ENCODE measurements at places on chromosomes 16 and 17.

- peak; percentile 79 for DNase-seq
Measured at GRCh38 chr17:5191541-5192417, at the start of gene ZNF594. ZNF594 (minus strand) TSS chr17:5191868; CDS start chr17:5184256, 7,612 bp downstream.

- no peak for DNase-seq
Measured at GRCh38 chr16:17439580-17439979, 31.2 kb downstream of the XYLT1 start.

DNA sequence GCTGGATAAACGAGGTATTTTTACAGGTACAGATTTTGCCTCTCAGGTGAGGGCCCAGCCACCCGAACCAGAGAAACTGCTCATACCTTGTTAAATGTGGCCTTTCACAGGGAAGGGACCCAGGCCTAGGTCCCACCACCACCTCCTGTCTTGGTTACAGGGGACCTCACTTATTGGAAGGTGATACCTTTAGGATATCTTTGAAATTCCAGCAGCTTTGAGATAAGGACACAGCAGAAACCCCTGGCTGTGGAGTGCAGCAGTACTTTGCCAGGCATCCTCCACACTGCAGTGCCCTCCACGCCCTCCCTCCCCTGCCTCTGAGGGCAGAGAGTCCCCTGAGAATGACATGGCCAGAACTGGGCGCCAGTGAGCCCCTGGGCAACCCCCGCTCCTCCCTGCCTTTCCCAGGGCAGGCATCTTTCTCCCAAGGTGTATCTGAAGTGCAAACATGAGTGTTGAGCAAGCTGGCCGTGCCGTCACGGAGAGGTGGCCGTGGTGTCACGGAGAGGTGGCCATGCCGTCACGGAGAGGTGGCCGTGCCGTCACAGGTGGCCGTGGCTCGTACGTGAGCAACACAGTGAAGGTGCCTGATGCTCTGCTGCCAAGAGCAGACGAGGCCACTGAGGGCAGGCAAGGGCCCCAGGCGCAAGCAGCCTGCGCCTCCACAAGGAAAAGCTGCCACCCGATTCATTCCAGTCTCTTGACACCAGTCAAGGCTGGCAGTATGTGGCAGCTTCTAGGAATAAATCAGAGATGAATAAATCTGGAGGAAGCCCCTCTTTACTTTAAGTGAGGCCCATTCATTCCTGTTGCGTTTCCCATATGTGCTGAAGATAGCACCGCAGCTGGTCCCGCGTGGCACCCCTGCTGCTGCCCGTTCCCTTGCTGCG is 134.5 kb upstream of the CHMP6 start:
- DNase-seq = no peak

- no peak for DNase-seq
Measured at GRCh38 chr17:50499721-50500120, 8.5 kb upstream of the MYCBPAP start.

- peak; percentile 97 for DNase-seq
Measured at GRCh38 chr16:27181019-27181790, 22.1 kb upstream of the KDM8 start.

DNA sequence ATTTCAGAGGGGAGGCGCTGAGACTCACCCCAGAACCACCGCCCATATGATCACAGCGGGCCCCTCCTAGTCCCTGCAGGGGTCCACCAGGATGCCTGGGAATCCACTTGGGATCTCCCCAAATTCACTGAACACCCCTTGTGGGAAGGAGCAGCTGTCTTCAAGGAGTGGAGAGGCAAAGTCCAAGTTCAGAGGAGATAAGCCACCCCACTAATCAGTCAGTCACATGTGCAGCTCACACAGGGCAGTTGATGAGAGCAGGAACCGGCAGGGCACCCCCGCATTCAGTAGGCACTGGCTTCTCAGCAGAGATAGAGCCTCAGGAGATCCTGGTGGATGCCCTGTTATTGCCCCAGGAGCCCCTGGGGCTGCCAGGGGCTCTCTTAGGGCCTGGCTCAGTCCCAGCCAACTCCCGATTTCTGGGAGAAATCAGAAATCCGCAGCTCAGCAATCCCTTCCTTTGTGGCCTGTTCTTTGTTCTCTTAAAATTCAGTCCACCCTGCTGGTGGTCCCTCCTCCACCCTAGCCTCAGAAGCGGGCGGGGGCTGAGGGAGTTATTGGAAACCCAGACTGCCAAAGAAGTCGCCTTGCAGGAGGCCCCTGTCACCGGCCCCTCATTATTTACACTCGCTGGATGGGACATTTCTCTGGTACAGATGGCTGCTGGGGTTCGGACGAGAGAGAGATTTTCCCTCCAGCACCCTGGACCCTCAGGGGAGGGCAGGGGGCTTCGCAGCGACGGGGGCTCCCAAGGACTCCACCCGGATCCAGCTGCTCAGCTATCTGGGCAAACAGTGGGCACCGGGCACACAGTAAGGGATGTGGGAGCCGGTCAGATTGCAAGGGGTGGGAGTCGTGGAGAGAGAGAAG is 1.8 kb downstream of the CDC42EP4 start:
- DNase-seq = no peak

DNA sequence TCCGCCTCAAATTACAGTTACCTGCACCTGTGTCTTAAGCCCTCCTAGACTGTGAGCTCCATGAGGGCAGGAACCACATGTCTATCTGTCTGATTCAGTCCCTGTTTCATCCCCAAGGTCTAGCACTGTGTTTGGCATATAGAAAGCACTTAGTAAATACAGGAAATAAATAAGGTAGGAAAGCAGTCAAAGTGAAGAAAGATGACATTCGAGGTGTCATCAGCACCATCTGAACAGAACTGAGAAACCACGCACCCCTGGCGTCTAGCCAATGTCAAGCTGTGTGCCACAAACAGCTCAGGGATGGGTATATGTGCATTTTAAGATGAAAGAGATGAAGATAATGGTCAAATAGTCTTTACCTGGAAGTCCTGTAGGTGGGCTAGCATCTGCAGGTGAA is 79.6 kb upstream of the ATP2A3 start:
- DNase-seq = no peak

- DNase-seq = no peak
Measured at GRCh38 chr16:18003033-18003432, 333.5 kb downstream of the NPIPA8 start.
